Fibroblast of mammary gland (primary cell): ENCODE measurements at places on chromosomes 1 and 21.

GRCh38 chr21:38848187-38848609 is 42.5 kb downstream of the ETS2 start:
- DNase-seq: no peak

- no peak for DNase-seq
These were observed at the start of gene AADACL3 for GRCh38 chr1:12715896-12716437. Gene AADACL3, plus strand, starts transcription at chr1:12716110. Its CDS starts 67 bp downstream, at chr1:12716177.

DNA sequence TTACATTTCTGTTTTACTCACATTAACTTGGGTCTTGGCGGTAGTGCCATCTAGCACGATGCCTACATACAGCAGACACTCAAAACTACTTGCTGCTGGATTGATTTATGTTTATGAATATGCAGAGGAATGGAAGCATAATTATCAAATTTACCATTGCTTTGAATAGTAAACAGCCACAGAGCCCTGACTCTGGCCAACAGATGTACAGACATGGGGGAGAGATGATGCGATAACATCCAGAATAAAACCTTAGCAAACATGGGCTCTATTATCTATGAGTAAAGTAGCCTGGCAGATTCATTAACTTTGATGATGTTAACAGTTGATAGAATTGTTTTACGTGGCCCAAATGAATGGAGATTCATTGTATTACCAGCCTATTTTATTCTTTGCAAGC is 42.8 kb downstream of the PTGFR start:
- DNase-seq: no peak

- peak; percentile 48 for DNase-seq
These were observed 144.8 kb downstream of the ETS2 start for GRCh38 chr21:38950435-38951094.
